ENCODE measurements at places on chromosomes 6 and 20.

DNA sequence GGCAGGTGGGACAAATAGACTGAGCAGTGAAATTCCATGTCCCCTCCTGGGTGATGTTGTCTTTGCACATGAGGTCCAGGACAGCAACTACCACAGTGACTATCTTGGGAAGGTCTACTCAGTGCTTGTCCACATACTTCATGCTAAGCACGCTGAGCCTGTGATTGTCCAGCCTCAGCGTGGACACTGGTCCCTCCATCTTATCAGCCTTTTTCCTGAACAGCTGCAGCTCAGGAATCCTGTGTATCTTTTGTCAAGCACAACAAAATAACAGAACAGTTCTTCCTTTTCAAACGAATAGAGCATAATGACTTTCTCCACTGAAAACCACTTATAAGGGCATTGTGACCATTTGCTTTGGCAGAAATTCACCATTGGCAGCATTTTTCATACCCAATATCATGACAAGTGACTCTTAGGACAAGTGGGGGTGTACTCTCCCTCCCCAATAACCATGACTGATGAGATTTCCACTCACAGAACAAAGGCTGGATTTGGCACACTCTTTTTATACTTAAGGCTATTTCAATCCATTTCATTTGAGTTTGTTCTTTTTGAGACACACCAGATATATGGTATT, 90.3 kb downstream of the FYN start:
- DNase-seq = no peak

DNA sequence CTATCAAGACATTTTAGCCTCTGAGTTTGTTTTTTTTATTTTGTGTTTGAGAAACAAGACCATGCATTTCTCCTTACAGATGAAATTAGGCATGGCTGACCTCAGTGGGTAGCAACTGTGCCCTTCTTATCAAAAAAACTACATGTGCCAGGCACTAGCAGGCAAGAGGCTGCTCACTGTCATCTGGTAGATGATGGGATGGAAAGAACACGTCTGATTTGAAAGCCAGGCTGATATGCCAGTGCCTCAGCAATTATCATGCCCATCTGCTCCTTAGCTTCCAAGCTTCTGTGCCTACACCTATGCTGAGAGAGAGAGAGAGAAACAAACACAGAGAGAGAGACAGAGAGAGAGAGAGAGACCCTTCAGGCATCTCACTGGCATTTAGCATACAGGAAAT, 149.9 kb downstream of the C6orf118 start:
- no peak for DNase-seq

GRCh38 chr20:59587570-59587969, 16.8 kb upstream of the PHACTR3 start:
- no peak for DNase-seq

GRCh38 chr6:169225887-169226286, 27.8 kb downstream of the THBS2 start:
- no peak for DNase-seq

GRCh38 chr6:13413900-13414555, 73.4 kb downstream of the GFOD1 start:
- DNase-seq = no peak

- no peak for DNase-seq
These were observed 64.6 kb upstream of the TXNDC5 start for GRCh38 chr6:7974938-7975763.

DNA sequence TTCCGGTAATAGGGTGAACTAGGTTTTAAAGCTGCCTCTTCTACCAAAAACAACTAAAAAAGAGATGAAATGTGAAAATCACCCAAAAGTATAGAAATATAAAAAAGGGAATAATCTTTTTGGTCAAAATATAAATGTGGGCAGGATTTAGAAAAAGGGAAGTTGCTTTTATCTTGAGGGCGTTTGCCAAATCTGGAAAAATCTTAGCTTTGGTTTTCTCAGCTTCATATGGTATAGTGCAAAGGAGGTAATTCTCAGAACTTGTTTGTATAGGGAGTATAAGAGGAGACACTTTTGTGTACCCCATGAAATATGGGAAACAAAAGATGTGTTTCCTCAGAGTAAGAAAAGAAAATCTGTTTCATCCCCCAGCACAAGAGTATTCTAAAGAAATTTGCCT, 54.2 kb upstream of the TRIM26 start:
- DNase-seq = no peak

DNA sequence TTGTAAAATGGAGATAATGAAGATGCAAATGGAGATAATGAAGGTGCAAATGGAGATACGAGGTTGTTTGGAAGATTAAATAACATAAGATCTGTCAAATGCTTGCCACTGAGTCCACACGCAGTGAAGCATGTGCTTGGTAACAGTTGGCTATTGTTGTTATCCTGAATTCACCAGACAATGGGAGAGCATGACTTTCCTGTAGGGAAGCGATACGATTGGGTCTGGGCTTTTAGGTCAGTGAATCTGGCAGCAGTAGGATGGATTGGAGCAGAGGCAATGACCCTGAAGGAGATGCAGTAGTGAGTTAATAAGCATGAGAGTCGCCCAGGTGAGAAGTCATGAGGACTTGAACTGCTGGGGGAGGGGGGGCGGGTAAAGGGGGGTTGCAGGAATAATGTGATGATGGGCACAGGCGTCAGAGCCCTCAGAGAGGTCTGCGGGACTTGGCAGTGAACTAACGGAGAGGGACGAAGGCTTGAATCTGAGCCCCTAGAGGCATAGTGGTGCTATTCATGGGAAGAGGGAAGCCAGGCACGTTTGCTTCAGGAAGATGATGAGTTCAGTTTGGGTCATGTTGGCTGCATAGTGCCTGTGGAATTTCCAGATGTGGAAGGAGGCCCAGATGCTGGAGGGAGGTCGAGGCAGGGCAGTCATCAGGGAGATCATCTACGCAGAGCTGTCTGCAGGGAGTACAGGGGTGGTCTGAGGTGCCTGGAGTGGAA, 55.4 kb downstream of the ZDHHC14 start:
- no peak for DNase-seq

- DNase-seq = no peak
These were observed 1.9 kb downstream of the MRPS26 start for GRCh38 chr20:3047486-3048419.

DNA sequence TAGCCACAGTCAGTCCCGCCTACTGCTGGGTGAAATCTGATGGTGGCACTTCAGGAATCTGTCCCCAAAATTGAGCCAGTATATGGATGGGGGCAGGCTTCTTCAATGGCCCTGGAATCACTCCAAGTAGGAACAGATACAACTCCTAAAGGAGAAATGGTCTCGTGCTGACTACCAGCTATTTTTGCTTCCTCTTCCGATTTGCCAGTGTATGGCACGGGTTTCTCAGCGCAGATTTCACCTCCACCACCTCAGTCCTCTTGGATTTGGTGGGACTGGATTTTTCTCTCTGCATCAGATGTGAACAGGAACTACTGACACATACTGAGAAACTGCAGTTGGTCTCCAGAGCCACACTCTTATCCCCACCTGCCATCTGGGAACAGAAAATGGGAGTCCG, 27.2 kb downstream of the PNPLA1 start:
- DNase-seq = no peak

DNA sequence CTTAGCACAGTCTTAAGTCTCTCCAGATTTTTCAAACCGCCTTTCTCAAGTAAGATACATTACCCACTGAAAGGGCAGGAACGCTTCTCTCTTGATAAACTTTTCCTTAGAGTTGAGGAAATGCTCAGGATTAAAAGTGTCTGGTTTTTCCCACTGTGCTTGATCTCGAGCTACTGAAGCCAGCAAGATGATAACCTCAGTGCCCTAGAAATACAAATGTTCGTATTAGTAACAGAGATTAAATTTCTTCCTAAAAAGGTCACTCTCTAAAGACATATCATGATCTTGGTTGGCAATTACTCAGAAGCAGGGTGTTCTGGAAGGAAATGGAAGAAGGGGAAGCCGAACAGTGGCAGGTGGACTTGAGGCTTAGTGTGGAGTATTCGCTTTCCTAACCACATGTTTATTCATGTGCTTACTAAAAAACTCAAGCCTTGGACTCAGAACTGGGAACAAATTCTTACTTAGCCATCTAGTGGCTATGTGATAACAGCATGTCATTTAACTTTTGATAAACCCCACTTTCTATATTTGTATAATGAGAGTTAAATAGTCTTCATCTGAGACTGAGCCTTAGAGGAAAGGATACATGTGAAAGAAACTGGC, 20.1 kb downstream of the C6orf141 start:
- DNase-seq = no peak

GRCh38 chr6:146335336-146335735, 208.3 kb upstream of the RAB32 start:
- no peak for DNase-seq

DNA sequence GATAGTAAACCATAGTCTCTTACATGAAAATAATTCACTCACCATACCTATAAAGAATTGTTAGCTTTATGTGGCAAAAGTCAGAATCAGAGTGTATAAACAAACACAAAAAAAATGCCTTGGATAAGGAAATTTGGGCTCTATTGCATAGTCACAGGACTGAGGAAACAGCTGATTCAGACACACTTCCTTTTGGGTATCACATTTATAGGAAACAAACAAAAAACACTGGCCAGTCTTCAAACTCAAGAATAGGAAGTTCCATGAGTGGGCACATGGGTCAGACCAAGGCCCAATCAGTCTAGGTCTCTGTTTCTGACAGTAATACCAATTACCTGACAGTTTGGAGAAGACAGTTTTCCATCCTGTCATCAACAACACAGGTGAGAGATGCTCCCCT, 8.0 kb downstream of the SLC18B1 start:
- no peak for DNase-seq

GRCh38 chr6:155115893-155116570, 120.9 kb downstream of the TIAM2 start:
- DNase-seq = no peak

DNA sequence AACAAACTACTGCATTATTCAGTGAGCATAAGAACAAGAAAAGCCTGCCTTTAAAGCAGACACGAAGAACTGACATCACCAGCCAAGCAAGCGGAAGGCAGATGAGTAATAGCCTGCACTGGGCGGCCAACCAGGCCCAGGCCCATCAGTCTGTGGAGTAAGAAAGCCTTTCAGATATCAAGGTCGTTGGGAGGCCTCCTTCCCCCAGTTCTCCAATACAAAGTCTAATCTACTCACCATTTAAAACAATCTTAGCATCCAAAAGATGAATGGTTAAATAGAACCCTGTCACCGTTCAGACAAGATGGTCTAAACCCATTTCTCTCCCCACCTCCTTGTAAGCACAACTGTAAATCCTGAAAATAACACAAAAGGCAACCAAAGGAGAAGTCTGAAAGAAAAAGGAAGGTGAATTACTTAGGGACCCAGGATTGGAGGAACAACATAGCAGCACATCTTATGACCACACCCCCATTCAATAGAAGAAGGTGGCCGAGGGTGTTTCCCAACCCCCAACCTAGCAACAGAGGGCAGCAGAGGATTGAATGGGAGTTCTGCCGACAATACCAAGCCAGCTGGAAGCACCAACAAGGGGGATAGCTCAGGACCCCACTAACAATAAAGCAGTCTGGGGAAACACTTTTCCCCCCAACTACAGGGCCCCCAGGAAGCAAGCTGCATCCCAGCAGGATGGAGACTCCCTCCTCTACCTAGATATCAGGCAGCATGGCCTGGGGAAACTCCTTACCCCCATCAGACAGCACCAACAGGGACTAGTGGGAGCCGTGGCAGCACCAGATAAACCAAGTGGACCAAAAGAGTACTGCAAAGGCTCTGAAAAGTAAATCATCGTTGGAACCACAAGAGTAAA, 67.9 kb downstream of the ZHX3 start:
- no peak for DNase-seq

DNA sequence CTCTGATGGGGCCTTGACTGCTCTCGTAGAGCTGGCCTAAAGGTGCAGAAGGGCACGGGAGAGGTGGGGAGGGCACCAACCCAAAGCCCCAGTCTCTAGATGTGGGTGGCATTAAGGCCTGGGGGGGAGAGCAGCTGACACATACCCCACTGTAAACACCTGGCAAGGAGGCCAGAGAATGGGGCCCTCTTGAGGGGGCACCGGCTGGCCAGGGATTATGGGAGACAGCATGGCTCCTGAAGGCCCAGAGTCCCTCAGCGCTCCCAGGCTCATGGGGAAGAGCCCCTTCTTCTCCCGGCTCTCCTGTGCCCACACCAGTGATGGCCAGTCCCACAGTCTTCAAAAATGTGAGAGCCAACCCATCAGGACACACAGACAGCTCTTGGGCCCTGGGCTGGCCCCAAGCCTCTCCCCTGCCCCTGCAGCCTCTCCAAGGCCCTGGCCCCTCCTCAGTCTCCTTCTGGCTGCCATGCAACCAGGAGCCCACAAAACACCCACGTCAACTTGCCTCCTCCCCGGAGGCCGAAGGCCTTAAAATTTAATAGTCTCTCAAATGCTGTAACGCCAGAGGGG, 58.2 kb upstream of the FOXP4 start:
- DNase-seq = no peak

GRCh38 chr20:57166568-57167291, 99.7 kb downstream of the BMP7 start:
- DNase-seq = no peak

GRCh38 chr20:38599410-38599882, 2.2 kb upstream of the ARHGAP40 start:
- no peak for DNase-seq

DNA sequence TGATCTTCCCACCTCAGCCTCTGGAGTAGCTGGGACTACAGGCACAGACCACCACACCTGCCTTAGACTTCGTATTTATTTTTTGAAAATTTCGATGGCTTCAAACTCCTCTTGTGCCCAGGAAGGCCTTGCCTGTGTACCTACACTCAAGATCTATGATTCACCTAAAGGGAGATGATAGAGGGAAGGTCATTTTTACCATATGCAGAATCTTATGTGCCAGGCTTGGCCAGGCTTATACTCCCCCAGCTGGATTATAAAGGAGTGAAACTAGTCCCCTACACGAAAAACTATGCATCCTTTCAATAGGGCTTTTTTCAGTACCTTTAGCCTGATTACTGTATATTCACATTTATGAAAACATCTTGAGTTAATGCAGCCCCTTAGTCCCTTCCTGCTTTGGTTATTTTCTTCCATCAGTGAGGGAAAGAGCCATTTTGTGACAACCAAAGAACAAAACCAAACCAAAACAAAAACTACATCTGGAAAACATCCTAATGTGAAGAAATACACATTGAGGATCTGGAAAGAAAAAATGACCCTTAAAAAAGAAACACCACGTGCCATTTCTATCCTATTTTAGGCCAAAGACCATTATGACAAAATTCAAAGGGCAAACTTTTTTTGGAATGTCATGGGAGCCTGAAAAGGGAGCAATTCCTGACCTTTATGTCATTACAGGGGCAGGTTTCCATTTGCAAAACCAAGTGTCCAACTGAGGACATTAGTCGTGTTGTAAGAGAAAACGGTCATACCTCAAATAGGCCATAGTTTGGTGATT, 34.7 kb downstream of the RIPOR2 start:
- no peak for DNase-seq

DNA sequence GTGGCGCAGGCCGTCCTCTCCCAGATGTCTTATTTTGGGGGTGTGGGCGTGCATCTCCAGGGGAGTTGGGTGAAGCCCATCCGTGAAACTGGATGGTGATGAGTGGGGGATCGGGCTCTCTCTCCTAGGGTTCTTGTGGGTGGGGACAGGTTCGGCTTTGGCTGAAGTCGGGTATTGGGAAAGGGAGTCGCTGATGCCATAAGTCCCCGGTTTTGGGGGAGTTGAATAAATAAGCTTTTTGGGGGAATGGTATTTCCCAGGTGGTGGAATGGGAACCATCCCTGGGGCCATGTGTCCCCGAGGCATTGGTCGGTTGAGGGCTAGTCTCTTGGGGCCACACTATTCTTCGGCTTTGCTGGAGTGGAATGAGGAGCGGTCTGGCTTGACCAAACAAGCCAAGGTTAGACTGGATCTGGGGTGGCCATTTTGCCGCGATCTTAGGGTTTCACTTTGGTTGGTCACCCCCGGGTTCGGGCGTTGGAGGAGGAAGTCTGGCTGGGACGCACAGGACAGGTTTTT, 481 bp downstream of the ZNF133 start:
- DNase-seq = no peak

GRCh38 chr6:151647976-151648639, 154.3 kb downstream of the CCDC170 start:
- DNase-seq = no peak

All from cortex of kidney (tissue), 1 donor.